WTC11 (cell line): ENCODE measurements at places on chromosomes 13 and 19. TPM values are rescaled to one million over a fixed set of nuclear protein-coding genes. Genes with fewer than 3 reads are reported as not detected.

DNA sequence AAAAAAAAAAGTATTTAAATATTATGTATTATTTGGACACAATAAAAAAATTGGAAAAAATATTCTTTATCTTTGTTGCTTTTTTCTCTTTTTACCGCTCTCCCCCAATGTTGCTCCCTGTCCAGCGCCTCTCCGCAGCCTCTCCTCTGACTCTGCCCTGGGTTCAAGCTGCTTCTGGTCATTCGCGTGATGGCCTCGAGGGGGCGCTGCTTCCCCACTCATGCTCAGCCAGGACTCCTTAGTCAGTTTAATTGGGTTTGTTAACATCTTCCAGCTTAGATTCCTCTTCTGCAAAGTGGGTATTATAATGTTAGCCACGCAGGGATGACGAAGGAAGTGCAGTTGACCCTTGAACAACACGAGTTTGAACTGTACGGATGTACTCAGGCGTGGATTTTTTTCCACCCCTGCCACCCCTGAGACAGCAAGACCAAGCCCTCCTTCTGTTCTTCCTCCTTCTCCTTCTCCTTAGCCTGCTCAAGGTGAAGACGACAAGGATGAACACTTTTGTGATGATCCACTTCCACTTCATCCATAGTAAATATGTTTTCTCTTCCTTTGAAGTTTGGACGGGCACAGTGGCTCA, 4.9 kb upstream of the NWD1 start:
- DNase-seq, result peak; percentile 81

DNA sequence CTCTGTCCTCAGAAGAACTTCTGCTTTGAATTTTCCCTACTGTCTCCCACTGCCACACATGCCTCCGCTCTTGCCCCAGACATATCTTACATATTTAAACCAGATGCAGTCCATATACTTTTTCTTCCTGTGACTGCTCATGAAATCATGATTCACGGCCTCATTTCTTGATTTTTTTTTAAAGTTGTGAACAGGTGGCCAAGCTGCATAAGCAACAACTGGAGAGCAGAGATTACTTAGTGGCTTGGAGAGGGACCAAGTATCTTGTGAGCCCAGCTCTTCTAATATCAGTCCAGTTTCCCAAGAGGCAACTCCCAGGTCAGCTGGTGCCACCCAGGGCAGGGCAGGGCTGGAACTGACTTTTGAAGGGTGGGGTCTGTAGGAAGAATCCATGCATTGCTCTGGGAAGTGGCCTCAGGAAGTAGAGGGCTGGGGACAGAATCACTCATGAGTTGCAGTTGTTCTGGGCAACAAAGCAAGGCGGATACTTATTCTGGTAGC, 152.4 kb downstream of the LMO7 start:
- no peak for DNase-seq

DNA sequence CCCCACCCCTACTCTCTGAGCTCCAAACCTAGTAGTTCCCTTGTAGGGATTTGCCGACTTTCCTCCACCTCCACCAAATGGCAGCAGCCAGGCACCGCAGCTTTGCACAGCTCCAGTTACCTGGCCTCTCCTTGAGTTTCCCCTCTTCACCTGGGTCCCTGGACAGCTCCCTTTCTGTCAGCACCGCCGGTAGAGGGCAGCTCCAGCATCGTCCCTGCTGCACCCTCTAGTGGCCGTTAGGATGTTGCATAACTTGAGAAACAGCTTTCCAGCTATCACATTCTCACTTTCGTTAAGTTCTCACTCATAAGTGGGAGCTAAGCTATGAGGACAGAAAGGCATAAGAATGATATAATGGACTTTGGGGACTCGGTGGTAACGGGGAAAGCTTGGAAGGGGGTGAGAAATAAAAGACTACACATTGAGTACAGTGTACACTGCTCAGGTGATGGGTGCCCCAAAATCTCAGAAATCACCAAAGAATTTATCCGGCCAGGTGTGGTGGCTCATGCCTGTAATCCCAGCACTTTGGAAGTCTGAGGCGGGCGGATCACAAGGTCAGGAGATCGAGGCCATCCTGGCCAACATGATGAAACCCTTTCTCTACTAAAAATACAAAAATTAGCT, 60.4 kb upstream of the OLFM4 start:
- peak; percentile 92 for DNase-seq

DNA sequence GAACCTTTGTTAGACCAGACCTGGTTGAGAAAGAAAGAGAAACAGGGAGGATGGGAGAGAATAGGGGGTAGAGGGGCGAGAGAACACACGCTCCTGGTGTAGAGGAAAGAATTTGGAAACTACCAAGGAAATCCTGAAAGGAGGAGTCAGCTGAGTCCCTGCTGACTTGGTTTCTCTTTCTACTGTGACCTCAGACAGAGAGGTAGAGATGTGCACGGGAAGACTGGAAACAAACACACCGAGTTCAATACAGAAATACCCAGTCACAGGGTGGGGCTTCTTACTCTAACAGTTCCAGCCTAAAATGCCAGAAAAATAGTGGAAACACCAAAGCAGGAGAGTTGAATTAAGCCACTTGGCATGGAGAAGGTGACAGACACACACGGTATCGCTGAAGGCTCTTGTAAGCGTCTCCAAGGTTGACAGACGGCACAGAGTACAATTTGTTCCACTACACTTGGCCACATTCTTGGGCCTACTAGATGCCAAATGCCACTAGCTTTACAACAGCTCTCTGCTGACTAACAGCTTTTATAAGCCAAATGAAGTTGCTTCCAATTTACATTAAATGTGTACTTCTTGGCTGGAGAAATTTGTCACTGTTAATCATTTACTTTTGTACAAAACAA, 28.1 kb downstream of the LATS2 start:
- DNase-seq, result no peak

DNA sequence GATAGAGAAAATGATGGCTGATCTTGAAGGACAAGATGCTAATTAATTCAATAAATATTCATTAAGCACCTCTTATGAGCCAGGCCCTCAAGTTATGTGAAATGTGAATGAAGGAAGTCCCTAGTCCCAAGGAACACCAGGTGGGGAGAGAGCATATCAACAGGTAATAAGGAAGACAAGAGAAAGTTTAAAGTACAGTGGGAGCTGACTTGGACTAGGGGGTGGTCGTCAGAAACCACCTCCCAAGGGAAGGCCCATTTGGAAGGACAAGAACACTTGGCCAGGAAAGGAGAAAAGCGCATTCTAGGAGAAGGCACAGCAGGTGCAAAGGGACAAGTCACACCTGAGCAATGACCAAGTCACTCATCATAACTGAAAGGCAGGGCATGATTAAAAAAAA, 72.7 kb downstream of the DOCK9 start:
- no peak for DNase-seq

- no peak for DNase-seq
These were observed 72.4 kb upstream of the CLDN10 start for GRCh38 chr13:95480131-95480545.

- no peak for DNase-seq
These were observed 1400.7 kb downstream of the PCDH9 start for GRCh38 chr13:65829241-65830008.

DNA sequence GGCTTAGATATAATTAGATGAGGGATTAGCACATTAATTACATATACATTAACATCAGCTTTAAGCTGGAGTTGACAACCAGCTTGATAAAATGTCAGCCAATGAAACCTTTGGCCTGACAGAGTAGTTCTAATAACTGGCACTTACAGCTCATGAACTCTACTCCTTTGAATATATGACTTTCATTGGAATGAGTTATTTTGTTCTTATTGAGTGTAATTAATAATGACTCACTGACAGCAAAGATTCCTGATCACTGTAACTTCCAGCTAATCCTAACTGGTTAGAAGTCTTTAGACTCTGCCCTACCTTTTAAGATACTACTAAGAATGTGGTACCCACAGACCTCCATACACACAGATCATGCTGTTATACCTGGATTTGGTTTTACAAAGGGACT, 41.0 kb downstream of the EFNB2 start:
- DNase-seq, result no peak

DNA sequence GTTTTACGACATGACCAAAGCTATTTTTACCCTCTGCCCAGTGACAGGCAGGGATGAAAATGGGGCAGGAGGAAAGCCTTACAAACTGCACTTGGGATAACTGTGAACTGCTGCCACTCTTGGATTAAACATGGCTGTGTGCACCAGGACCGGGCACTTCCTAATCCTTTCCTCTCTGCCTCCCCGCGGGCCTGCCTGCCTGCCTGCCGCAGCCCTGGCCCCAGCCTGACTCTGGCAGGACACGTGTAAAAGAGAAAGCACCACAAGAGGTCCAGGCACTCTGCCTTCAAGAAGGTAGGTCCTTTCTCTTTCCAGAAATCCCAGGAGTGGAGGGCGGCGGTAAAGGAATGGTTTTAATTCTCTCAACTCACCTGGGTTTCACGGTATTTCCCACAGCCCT, 4.8 kb downstream of the TSHZ3 start:
- no peak for DNase-seq

- DNase-seq, result peak; percentile 92
These were observed 5.0 kb downstream of the MVB12A start for GRCh38 chr19:17424743-17425365.

GRCh38 chr19:51664997-51665396, 18.4 kb upstream of the SIGLEC14 start:
- DNase-seq, result no peak

- peak; percentile 24 for DNase-seq
These were observed 4.1 kb downstream of the KLK2 start for GRCh38 chr19:50877338-50877737.

GRCh38 chr19:39507715-39508364, 7.1 kb upstream of the SELENOV start:
- no peak for DNase-seq

DNA sequence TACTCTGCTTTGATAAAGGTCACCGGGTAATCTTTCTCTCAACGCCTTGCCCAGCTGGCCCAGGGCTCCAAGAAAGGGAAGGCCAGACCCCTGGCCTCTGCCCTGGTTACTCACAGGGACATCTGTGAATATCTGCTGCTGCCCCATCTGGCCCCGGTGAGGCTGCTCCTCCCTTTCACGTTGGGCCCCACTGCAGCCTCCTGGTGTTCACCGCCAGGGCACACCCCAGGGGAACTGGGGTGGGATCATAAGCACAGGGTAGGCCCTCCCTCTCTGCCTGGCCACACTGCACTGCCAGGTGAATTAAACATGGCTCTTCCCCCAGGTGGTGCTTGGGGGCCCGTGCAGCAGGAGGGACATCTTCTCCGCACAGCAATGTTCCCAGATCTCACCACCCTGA, 12.7 kb downstream of the LAIR1 start:
- DNase-seq, result no peak

- DNase-seq, result peak; percentile 46
These were observed 62.3 kb downstream of the CCDC70 start for GRCh38 chr13:51923983-51924539.

GRCh38 chr19:16113727-16114126, 2.0 kb downstream of the RAB8A start:
- DNase-seq, result no peak

GRCh38 chr13:94251831-94252608, 227.5 kb downstream of the DCT start:
- DNase-seq, result no peak

GRCh38 chr13:60282186-60282585, 114.8 kb upstream of the TDRD3 start:
- no peak for DNase-seq

DNA sequence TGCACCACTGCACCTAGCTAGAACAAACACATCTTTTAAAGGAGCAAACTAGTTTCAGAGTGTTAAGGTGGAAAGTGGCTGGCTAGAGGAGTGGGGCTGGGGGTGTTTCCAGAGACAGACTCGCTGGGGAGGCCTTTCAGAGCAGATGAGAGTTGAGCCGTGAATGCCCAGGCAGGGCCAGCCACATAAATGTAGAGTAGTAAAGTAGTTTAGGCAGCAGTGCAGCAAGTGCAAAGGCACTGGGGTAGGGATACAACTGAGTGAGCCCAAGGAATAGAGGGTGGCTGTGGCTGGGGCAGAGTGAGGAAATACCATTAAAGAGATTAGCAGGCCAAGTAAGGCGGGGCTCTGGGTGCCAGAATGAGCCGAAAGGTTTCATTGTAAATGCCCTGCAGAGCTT, 72.0 kb downstream of the ALOX5AP start:
- DNase-seq, result no peak

DNA sequence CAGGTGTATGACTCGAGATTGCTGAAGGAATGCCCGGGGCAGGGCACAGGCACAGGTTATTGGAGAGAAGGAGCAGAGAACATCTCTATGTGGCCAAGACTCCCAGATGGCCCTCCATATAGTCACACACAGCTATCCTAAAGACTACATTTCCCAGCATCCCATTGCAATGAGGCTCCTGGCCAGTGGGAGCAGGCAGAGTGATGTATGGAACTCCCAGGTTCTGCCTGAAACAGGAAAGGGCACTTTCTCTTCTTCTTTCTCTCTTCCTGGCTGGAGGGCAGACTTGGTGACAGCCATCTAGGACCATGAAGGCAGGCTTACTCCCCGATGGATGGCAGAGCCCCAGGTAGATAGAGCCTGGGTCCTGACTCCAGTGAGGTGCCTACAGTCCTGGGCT, 13.5 kb downstream of the PPP1R13L start:
- DNase-seq, result peak; percentile 46

- DNase-seq, result peak; percentile 63
These were observed 24.1 kb downstream of the SLC25A30 start for GRCh38 chr13:45393941-45394570.

DNA sequence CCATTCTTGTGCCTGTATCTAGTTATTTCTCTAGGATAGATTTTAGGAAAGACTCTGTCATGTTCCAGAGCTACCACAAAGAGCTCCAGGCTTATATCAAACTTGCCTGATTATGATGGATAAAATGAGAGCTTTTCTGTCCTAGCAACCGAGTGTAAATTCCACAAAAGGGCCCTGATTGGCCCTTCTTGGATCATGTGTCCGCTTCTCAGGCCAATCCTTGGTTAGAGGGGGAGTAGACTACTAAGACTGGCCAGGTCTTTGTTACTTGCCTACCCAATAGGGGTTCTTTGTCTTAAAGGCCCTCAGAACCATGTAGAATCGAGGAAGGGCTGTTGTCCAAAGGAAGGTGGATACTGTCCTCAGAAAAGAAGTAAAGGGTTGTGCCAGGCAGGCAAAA, 2.4 kb downstream of the DHX34 start:
- no peak for DNase-seq

GRCh38 chr19:34049944-34050343, 122.4 kb upstream of the LSM14A start:
- no peak for DNase-seq

GRCh38 chr13:51768378-51768921, 35.5 kb downstream of the DHRS12 start:
- DNase-seq, result peak; percentile 58

GRCh38 chr19:6216996-6217751, 62.6 kb downstream of the MLLT1 start:
- peak; percentile 48 for DNase-seq

The MYPOP gene
- total RNA-seq, result 13.6 to 15.1 TPM (median 14.8 TPM) in 3 replicates

The ATP4A gene
- 0.59 to 1.2 TPM (median 1.1 TPM) in 3 replicates for total RNA-seq

The EID2B gene
- total RNA-seq, result 2.7 to 3.6 TPM (median 2.7 TPM) in 3 replicates

The ATP8A2 gene
- total RNA-seq, result 4.0 to 5.2 TPM (median 5.0 TPM) in 3 replicates

The ZNF440 gene
- total RNA-seq, result 10.9 to 16.4 TPM (median 12.7 TPM) in 3 replicates

The ZNF135 gene
- 5.6 to 8.0 TPM (median 7.2 TPM) in 3 replicates for total RNA-seq

The PRSS57 gene
- total RNA-seq, result not detected in 3 replicates

The MAP4K1 gene
- total RNA-seq, result 14.0 to 25.0 TPM (median 24.5 TPM) in 3 replicates

The PCDH8 gene
- 0.92 to 1.2 TPM (median 1.0 TPM) in 3 replicates for total RNA-seq

The CGB3 gene
- total RNA-seq, result not detected in 3 replicates

The PLK5 gene
- 0.60 to 1.4 TPM (median 0.62 TPM) in 3 replicates for total RNA-seq
